ENCODE measurements at places on chromosomes 1 and 21.

DNA sequence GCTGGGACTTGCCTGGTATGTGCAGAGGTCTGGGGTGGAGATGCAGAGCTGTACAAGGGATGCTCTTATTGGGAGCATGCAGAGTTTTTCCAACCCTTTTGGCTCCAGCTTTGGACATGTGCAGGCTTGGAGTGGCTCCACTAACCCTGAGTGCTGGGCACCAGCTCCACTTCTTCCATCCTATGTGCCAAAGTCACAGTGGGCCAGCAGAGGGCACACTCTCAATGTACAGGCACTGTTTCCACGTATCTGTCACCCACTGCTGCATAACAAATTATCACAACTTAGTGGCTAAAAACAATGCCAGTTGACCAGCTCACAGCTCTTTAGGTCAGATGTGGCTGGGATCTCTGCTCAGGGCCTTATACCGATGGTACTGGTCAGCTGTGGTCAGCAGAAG is 631.8 kb downstream of the AJAP1 start:
- no peak for DNase-seq

DNA sequence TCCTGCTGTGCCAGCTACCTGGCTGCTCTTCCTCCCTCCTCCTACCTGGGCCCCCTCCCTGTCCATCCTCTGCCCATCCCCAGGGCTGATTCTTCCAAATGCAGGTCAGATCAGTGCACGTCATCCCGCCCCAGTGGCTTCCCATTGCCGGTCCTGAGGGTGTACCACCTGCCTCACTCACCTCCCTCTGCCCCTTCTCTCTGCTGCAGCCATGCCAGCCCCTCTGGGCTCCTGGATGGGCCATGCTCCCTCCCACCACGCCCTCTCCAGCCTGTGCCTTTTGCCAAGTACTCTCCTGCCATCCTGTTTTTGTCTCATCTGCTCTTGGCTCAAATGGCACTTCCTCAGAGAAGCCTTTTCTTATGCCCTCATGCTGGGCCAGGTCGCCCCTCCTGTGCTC is 95.8 kb downstream of the ARHGEF10L start:
- DNase-seq: no peak

- DNase-seq: no peak
These were observed 340.4 kb downstream of the USP25 start for GRCh38 chr21:16070207-16070651.

DNA sequence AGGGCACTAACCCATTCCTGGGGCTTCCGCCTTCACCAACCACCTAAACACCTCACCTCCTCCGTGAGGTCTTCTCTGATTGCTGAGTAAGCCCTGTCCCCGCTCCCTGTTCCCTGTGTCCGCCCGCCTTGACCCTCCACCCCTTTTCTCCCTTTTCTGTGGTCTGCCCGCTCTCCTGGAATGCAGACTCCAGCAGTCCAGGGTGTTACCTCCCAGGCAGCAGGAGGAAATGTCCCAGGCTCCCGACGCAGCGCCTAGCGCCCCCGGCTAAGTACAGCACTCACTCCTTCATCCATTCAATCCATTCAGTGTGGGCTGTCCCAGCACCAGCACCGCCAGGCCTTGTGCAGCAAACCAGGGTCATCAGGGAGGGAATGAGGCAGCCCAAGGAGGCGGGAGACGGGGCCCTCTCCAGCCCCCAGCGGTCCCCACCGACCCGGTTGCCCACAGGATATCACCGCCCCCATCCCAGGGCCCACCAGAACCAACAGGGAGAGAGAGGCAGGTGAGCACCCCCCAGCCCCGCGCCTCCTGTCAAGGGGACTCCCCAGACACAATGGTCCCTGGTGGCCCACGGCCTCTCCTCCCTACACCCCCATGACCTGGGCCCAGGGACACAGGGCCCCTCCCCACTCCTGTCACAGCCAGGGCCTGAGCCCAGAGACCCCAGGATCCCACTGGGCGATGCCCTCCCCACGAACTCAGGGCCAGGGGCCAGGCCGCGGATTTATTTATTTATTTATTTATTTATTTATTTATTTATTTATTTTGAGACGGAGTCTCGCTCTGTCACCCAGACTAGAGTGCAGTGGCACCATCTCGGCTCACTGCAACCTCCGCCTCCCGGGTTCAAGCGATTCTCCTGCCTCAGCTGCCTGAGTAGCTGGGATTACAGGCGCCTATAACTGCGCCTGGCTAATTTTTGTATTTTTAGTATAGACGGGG is 10.2 kb downstream of the TNFRSF14 start:
- DNase-seq: no peak

DNA sequence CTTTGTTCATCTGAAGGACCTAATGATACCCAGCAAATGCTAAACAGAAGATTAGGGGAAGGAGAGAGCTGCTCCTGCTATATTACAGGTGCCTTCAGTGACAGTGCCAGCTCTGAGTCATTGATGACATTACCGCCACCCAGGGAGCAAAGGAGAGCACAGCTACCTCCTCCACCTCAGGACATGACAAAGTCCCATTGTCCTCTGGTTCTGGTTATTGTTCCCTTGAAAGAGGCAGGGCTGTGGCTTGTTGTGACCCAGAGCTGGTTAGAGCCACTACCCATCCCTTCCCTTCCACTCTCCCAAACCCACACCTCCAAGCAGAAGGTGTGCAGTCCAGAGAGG is 363.5 kb upstream of the DUSP10 start:
- no peak for DNase-seq

- no peak for DNase-seq
These were observed 24.8 kb downstream of the FBXO2 start for GRCh38 chr1:11629184-11630016.

- no peak for DNase-seq
These were observed 743 bp upstream of the KRTAP10-10 start for GRCh38 chr21:44636209-44637017.

DNA sequence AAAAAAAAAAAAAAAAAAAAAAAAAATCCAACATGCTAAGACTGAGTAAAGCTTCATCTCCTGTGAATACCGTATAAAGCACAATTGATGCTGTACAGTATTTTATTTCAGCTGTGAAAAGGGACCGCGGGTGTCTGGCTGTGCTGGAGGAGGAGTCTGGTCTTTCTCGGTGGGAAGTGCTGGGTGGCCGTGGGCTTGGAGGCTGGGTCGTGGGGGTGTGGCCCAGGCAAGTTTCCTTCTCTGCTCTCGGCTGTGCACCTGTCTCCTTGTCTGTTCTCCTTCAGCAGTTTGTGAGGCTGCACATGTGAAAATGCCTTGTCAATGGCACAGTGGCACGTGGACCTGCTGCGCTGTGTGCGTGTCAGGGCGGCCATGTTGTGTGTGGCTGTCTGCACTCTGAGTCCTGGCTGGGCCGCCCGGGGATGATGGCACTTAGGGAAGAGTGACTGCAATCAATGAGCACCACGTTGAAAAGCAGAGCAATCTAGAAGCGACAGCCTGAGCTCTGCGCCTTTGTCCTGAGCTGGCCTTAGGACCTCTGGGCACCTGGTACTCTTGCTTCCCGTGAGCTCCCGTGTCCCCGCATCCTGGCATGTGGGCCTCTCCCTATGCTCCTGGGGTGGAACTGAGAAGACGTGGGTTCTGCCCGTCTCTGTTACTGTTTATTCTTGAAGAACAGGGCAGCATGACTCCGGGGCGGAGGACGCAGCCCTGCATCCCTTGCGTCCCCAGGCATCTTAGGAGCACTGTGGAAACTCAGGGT is 14.5 kb downstream of the AGPAT3 start:
- no peak for DNase-seq

GRCh38 chr1:197916500-197916983 is 630 bp upstream of the LHX9 start:
- DNase-seq: no peak

DNA sequence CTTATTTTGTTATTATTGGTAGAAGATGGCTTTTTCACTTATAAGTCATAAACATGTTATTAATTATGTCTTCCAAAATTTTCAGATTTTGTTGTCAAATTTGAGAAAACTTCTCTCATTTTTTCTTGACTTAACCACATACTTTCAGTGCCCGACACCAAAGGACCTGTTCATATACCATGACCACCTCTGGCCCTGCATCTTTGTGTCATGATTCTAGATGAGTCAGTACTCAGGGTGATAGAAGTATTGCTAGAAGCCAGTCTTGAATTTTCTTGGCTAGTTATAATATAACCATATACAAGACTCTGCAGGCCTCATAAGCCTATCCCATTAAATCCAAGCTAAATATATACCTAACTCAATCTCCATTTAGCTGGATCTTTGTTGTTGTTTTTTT is 35.4 kb upstream of the DPH5 start:
- DNase-seq: no peak

GRCh38 chr1:22334860-22335550 is 116.6 kb upstream of the ZBTB40 start:
- no peak for DNase-seq

DNA sequence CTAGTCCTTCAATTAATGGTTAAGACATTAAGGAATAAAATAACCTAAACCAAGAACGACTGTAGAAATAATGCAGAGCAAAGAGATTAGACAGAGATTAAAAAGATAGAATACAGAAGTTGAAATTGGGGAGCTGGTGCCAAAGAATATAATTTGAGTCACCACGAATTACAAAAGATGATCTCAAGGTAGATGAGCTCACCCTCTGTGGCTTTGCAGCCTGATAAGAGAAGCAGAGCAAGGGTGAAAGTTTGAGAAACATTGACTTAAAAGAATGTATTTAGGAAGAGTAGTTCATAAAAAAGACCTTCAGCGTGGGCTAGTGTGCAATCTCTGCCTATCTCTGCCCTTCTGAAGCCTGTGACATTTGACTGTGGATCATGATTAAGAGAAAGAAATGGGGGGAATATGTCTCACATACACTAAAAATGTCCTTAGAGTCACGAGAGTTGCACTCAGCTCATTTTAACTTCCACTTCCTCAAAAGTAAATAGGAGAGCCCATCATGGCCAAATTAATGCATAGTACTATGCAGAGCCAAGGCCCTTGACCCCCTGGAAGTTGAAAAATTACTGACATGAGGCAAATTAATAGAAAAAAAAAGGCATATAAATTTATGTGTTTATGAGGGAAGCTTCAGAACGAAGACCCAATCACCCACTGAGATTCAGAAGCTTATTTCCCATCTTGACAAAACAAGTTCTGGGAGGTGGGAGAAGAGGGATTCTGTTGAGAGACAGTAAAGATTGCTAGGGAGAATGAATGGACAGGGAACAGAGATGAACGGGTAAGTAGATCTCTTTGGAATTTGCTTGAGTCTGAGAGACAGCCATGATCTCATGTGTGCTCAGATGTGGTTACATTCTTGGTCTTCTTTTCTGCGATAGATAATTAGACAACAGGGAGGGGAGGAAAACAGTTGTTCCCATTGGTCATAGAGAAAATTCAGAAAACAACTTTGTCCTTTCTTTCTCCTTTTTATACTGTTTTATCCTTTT is 395.4 kb upstream of the LRRC7 start:
- no peak for DNase-seq

DNA sequence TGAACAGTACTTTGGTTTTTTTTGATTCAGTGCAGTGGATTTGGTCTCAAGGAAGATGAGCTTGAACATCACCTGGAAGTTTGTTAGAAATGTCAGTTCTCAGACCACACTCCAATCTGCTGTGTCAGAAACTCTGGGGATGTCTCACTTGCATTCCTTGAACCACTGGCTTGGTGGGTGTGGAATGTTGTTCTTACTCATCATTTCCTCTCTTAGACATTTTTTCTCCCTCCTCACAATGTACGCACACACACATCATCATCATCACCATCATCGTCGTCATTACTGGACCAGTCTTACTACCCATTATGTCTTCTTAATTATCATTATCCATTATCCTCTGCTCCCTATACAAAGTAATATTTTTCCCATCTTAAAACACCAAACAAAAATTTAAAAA is 91.9 kb upstream of the KCNK2 start:
- DNase-seq: no peak
